ENCODE measurements at places on chromosomes 2 and 18.

DNA sequence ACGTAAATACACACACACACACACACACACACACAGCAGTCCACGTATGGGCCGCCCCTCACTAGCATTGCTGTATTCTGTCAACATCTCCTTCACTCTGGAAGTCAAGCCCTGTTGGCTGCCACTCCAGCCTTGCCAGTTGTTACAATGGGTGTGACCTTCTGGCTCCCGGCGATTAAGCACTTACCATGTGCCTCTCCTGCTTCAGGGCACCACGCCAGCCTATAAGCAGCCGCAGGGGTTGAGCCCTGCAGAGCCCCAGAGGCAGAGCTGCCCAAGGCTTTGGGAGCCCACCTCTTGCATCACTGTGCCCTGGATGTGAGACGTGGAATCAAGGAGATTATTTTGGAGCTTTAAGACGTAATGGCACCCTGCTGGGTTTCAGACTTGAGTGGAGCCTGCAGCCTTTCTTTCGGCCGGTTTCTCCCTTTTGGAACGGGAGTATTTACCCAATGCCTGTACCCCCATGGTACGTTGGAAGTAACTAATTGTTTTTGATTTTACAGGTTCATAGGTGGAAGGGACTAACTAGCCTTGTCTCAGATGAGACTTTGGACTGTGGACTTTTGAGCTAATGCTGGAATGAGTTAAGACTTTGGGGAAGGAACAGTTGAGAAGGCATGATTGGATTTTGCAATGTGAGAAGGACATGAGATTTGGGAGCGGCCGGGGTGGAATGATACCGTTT is 54.5 kb upstream of the ROCK2 start:
- DNase-seq = peak; percentile 41

- no peak for DNase-seq
Measured at GRCh38 chr18:77736842-77737241, 487.2 kb downstream of the GALR1 start.

GRCh38 chr2:150483532-150483931 is 3.9 kb downstream of the RND3 start:
- no peak for DNase-seq

GRCh38 chr2:222938327-222938726 is 77.5 kb downstream of the ACSL3 start:
- no peak for DNase-seq

DNA sequence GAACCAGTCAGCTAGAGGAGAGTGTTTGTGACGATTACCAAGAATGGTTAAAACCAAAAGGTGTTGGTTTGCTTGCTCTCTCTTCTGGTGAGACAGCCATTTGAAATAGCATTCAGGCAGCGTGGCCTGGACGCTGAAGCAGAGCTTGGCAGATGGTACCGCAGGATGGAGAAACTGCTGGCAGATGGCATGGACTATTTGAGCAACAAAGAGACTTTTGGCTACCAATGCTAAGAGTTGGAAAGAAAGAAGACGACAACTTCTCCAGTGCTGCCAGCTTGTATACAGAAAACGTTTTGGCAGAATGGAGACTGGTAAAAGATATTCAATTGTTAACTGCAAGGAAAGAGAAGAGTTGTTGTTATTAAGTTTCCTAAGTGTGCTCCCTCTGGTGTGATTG is 315.0 kb downstream of the PARD3B start:
- no peak for DNase-seq

DNA sequence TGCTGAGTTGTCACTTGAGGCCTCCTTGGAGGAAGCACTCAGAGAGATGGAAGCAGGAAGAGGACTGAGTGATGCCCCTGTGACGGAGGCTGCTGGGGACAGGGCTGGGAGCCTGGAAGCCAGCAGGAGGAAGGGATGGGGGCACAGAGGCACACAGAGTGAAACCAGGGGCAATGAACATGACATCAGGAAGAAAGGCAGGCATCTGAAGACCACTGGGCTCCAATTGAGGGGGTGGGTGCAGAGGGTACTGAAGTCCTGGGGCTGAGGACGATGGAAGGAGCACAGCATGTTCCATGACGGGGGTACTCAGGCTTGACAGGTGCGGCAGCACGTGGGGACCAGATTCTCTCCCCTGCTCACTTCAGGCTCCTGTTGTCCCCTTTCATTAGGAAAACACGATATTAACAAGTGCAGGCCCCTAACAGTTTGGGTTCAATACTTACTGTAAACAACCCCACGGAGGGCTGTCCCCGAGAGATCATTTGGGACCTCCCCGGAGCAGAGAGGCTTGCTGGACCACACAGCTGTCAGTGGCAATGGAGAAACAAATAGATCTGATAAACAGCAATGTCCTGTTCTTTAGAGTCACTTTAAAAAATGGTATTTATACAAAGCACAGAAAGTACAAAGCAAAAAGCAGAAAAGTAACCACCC is 8.7 kb downstream of the INPP5D start:
- DNase-seq = peak; percentile 22

GRCh38 chr2:78145997-78146722 is 624.0 kb upstream of the LRRTM4 start:
- DNase-seq = no peak

GRCh38 chr2:160213511-160213910 is 13.4 kb upstream of the ITGB6 start:
- DNase-seq = no peak

GRCh38 chr2:208195531-208195930 is 5.7 kb upstream of the C2orf80 start:
- DNase-seq = no peak

- no peak for DNase-seq
Measured at GRCh38 chr18:25423267-25423666, 71.3 kb upstream of the ZNF521 start.

DNA sequence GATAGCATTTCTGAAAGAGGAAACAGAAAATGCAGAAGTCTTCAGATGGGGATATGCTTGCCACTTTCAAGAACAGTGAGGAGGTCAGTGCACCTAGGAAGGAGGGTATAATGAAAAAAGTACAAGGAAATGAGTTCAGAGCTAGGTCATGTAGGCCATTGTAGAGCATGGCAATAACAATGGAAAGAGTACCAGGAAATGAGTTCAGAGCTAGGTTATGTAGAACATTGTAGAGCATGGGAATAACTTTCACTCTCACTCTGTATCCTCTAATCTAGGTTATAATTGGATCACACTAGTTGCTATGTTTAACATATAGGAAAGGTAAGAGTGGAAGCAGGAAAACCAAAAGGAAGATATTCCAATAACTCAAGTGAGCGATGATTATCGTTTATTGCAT is 12.3 kb downstream of the SCG2 start:
- DNase-seq = no peak

DNA sequence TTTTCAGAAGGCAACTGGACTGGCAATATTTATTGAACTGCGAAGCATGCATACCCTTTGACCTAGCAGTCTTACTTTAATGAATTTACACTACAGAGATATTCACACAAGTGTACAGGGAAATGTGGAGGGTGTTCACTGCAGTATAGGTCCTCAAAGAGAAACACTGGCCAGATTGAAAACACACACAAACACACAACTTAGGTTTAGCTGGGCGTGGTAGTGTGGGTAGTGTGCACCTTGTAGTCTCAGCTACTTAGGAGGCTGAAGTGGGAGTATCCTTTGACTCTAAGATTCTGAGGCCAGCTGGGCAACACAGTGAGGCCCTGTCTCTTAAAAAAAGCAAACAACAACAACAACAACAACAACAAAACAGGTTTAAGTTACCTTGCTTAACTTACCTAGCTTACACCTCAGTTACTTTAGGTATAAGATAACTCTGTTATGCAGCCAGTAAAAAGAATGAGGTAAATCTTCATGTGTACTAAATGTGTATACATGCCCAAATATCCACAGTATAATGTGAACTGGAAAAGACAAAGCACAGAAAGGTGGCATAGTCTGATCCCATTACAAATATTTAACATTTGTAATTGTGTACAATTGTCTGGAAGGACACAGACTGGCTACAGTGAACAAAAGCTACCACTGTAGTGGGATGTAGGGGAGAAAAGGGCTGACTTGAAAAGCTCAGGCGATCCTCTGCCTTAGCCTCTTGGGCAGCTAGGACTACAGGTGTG is 105.9 kb upstream of the FZD5 start:
- DNase-seq = no peak

GRCh38 chr2:175063741-175064140 is 58.6 kb upstream of the CHN1 start:
- no peak for DNase-seq

DNA sequence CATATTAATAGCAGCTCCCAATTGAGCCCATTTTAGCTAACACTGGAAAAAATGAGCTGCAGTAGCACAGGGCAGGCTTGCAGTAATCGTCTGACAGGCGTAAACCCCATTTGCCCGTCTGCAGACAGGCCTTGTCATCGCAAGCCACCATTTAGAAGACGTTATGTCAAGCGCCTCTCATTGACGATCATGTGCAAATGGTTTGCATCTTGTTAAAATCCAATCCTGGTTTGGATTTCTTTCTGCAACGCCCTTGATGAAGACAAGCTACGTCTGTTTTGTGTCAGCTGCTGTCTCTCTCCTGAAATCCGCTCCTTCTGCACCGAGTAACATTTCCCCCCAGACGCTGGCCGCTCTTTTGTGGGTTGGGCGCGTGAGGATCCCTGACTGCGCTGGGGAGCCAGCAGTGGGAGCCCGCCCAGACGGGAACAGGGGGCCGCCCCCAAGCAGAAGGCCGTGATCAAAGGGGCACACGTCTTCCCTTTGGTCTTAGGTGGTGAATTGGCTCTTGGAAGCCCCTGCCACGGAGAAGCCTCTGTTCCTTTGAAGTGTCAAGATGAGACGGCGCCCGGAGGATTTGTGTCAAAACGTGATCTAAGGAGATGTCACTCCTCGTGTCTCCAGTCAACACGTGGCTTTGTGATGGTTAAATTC is 84.2 kb upstream of the GPC1 start:
- DNase-seq = no peak

DNA sequence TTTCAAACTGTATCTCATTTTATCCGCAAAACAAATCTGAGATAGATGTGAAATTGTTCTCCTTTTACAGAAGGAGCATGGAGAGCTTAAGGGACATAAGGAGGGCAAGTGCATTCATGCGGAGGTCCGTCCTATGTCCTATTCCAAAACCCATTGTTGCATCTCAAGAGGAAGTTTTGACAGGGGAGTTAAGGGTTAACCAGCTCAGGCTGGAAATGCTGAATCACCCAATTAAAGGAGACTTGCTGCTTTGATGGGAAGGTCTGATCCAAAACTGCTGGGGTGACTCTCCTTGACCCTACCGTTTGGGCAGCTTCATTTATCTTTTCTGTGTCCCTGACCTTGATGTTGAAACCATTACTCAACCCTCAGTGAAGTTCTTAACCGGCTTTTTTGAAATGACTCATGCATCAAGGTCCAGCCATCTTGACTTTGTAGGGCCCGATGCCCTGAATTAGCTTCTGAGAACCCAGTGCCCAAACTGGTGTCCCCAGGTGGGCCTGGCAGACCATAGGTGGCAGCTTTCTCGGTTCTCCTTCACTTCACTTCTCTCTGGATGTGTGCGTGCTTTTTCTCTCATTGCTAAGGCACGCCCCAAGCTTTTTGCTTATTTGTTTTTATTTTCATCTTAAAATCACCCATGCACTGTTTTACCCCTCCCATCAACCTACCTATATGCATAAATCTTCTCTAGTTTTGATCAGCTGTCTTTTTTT is 15.9 kb upstream of the TXNDC2 start:
- peak; percentile 56 for DNase-seq

- no peak for DNase-seq
Measured at GRCh38 chr2:200593905-200594304, 8.1 kb downstream of the AOX1 start.

GRCh38 chr2:204264085-204264553 is 281.2 kb upstream of the PARD3B start:
- DNase-seq = peak; percentile 71

- DNase-seq = no peak
Measured at GRCh38 chr2:186648130-186648529, 45.7 kb upstream of the FAM171B start.

- peak; percentile 9 for DNase-seq
Measured at GRCh38 chr2:24870891-24871705, 48.9 kb downstream of the ADCY3 start.

DNA sequence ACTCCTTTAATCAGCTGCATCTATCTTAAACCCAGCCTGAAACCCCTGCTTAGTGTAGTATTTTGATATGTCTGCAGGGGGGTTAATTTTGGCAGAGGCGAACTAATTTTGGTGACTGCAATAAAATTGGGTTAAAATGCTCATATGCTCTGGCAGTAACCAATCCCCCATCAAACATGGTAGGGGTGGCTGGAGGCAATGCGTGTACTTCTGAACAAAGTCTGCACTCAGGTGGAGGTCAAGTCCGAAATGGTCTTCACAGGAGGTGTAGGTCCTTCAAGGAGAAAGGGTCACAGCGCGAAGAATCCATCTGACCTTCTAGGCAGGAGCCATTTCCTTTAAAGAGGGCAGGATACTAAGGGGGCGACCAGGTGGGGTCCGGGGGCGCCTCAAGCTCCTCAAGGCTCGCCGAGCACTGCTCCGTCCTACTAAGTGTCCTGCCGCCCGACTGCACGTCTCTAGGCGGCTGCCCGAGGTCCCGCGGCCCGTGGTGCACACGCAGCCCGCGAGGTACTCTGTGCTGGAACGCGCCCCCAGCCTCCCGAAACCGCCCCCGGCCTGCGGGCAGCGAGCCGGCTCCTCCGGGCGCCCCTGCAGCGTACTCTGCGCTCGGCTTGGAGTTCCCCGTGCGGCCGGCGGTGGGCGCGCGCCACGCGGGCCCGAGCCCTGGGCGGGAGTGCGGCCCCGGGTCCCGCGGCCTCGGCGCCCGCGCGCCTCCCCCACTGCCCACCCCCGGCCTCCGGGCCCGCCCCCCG is 1.7 kb upstream of the LDLRAD4 start:
- DNase-seq = peak; percentile 80

GRCh38 chr2:215772634-215773563 is 240.5 kb downstream of the MREG start:
- no peak for DNase-seq

DNA sequence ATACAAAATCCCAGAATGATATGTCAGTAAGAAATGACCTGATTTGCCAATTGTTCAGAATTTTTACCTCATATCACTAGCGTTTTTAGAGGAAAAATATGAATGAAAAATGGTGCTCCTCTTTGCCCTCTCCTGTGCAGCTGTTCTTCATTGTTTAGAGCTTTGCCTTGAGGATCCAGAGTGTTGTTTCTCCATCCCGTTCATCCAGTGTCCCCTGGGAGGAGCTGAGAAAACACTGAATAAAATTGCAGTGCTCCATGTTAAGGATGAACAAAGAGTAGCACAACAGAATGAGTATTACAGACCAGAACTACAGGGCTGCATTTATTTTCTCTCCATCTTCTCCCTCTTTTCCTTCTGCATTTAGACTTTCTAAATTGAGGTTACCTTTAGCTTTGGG is 133.1 kb downstream of the ADCYAP1 start:
- DNase-seq = no peak

DNA sequence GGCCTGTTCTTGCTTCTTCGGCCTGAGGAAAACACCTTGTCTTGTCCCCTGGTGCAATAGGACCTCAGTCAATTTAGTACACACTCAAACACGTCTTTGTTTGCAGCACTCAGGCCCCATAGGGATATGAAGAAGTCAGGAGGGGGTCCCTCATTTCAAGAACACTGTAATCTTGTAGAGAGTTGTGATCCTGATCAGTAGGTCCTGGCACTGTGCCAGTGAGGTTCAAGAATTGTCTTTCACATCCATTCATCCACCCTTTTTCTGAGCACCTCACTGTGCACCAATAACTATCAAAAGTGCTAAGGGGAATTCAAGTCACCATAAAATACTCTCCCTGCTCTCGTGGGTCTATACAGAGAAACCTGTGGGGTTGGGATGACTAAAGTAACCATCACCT is 131.4 kb upstream of the LHCGR start:
- no peak for DNase-seq

GRCh38 chr18:31041271-31042083 is 1.1 kb downstream of the DSC3 start:
- DNase-seq = peak; percentile 77

- no peak for DNase-seq
Measured at GRCh38 chr2:78535395-78535794, 490.1 kb upstream of the REG3G start.
